ELR (cell line): ENCODE measurements at places on chromosomes 3 and 15.
A peak's percentile ranks its signal among the peaks of the same experiment; 100 is the strongest.

- DNase-seq: peak; percentile 78
Observed at GRCh38 chr3:127779747-127780146, 42.6 kb downstream of the MGLL start.

GRCh38 chr15:40513609-40514008 lies 42.8 kb downstream of the CHST14 start:
- no peak for DNase-seq

DNA sequence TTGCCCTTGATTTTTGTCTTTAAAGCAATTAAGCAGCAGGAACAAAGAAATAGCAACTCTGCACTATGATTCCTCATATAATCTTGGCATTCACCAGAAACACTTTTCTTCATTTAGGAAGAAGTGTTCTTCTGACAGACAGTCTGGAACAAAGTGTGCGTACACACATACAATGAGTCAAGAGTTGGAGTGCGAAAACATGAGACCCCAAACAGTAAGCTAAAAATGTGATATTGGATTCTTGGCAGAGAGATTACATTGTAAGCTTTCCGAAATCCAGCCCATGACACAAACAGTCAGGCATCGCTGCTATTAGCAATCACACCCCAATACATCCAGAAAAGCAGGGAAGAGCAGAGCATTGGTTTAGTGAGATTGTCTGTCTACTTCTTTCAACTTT lies 306.7 kb upstream of the TBC1D5 start:
- no peak for DNase-seq

- peak; percentile 94 for DNase-seq
Observed at GRCh38 chr3:184168363-184169120, 6.1 kb upstream of the AP2M1 start.

DNA sequence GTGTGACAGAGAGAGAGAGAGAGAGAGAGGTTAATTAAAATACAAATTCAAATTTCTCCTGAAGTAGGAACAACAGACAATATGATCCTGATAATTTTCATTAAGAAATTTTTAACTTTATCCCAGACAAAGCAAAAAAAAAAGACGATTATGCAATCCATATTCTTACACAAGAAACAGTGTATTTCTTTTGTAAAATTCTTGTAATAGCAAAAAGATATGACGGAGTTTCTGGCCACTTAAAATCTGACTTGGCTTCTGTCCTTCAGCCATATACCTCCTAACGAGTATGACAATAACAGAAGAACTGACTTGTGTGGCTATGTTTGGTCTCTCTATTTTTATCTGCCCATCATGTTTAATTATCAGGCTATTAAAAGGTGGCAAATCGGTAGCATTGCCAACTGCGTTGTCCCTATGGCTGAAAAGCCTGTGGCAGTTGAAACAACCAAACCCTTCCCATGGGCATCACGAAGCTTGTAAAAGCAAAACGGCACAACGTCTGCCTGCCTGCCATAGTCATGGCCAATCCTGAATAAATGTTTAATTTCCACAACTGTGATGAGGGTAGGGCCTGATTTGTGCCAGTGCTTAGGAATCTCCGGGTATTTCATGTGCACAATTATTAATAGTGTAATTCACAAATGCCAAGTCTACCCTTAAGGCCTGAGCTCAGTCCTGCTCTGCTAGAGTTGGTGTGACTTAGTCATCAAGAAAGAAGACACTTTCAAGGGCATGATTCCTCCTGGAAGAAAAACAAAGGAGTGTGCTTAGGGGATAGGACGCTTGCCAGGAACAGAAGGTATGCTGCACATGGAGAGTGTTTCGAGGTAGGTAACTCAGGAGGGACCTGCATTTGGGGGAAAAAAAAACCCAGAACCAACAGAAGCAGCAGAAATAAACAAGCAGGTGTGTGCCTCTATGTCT lies 1090.2 kb downstream of the FHIT start:
- no peak for DNase-seq
